Lower leg skin (tissue), 4 donors: ENCODE measurements at places on chromosomes 16 and 17. TPM values are rescaled to one million over a fixed set of nuclear protein-coding genes. Genes with fewer than 3 reads are reported as not detected.

Gene KRTAP9-8
- total RNA-seq: not detected

Gene BAHCC1
- 12.8 TPM for total RNA-seq

Gene KCNJ2
- 5.6 TPM for total RNA-seq

Gene C16orf86
- 10.4 TPM for total RNA-seq

Gene SPG7
- 90.9 TPM for total RNA-seq

Gene PCYT2
- total RNA-seq: 32.5 TPM

Gene KRTAP4-5
- not detected for total RNA-seq

Gene HOXB13
- total RNA-seq: 0.84 TPM

Gene MPV17L
- total RNA-seq: 15.4 TPM

Gene KCNH6
- total RNA-seq: 0.29 TPM

Gene CPHXL2
- total RNA-seq: not detected

Gene OR1A1
- total RNA-seq: not detected

DNA sequence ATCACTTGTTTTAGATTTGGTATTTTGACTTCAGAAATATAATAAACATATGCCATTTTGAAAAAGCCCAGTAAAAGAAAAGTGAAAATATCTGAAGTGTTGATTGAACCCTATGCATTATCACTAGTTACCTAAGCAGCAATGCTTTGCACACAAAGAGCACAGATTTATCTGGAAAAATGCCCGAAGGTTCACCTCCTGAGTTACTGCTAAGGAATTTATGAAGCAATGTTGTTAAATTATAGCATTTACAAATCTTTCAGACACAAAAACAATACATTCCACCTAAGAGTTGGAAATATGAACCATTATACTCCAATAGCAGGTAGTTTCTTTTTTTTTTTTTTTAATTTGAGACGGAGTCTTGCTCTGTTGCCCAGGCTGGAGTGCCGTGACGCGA, 38.9 kb upstream of the GHDC start:
- DNase-seq: no peak

DNA sequence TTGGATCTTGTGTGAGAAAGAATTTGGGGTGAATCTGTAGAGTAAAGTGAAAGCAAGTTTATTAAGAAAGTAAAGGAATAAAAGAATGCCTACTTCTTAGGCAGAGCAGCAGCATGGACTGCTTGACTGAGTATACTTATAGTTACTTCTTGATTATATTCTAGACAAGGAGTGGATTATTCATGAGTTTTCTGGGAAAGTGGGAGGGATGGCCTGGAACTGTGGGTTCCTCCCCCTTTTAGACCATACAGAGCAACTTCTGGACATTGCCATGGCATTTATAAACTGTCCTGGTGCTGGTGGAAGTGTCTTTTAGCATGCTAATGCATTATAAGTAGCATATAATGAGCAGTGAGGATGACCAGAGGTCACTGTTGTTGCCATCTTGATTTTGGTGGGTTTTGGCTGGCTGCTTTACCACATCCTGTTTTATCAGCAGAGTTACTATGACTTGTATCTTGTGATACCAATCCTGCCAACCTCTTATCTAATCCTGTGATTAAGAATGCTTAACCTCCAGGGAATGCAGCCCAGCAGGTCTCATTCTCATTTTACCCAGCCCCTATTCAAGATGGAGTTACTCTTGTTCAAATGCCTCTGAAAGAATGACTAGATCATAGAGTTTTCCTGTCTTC, 58.7 kb downstream of the HSD17B2 start:
- DNase-seq: no peak

- no peak for DNase-seq
These were observed 187.6 kb downstream of the KATNIP start for GRCh38 chr16:27737513-27737912.

DNA sequence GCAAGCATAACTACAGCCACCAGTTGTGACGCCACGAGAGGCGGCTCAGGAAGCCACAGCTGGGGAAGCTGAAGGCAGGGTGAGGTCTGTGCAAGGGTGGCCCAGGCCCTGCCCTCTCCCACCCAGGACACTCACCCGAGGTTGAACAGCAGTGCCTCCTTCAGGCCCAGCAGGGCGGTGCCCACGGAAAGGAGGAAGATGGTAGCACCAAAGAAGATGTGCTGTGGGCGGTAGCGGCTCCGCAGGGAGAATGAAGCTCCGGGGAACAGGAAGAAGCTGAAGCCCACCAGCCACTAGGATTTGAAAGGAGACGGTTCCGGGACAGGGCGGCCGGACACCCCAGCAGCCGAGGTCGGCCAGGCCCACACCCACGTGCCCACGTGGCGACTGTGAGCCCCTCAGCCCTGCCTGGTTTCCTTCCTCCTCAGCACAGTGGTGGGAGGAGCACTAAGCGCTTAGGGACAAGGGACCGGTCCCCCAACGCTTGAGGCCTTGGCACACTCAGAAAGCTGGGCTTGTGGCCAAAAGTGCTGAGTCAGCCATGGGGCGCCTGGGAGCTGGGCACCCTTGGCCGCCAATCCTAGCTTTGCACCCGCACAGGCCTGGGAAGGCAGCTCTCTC, 11.0 kb downstream of the CYB561 start:
- no peak for DNase-seq

- DNase-seq: no peak
These were observed 11.0 kb upstream of the PLCG2 start for GRCh38 chr16:81767987-81768592.

GRCh38 chr17:61411011-61411260, 11.3 kb downstream of the TBX2 start:
- no peak for DNase-seq

DNA sequence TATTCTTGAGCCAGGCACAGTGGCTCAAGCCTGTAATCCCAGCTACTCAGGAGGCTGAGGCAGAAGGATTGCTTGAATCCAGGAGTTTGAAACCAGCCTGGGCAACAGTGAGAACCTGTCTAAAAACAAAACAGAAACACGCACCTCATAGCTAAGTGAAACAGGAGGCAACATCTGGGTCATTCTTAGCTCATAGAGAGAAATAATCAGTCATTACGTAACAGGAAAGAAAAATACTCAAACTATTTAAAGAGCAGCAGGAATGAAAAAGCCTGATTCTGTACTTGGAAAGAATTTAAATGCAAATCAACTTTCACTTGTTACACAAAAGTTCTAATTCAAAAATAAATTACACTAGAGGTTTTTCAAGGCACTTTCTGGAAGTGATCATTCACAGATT, 17.2 kb downstream of the CHCT1 start:
- no peak for DNase-seq

GRCh38 chr17:80762076-80762475, 217.4 kb downstream of the RPTOR start:
- DNase-seq: no peak

GRCh38 chr16:27270349-27270748, 1.8 kb upstream of the NSMCE1 start:
- no peak for DNase-seq

GRCh38 chr17:27654654-27655524, 23.9 kb downstream of the LGALS9 start:
- peak; percentile 94 for DNase-seq

DNA sequence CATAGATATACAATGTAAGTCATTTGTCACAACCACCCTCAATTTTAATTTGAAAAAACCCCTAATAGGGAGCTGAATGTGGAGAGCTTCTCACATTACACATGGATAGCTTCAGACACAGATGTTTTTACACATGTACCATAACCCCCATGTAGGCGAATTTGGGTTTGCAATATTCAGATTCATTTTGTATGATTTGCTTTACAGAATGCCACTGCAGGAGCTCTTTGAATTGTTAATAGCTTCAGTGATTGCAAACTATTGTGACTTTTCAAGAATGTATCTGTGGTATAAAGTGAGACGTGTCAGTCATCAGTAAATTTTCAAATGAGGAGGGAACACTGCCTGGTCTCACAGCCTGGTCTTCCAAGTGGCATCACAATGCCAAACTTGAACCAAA, 112.6 kb upstream of the CACNG5 start:
- no peak for DNase-seq

DNA sequence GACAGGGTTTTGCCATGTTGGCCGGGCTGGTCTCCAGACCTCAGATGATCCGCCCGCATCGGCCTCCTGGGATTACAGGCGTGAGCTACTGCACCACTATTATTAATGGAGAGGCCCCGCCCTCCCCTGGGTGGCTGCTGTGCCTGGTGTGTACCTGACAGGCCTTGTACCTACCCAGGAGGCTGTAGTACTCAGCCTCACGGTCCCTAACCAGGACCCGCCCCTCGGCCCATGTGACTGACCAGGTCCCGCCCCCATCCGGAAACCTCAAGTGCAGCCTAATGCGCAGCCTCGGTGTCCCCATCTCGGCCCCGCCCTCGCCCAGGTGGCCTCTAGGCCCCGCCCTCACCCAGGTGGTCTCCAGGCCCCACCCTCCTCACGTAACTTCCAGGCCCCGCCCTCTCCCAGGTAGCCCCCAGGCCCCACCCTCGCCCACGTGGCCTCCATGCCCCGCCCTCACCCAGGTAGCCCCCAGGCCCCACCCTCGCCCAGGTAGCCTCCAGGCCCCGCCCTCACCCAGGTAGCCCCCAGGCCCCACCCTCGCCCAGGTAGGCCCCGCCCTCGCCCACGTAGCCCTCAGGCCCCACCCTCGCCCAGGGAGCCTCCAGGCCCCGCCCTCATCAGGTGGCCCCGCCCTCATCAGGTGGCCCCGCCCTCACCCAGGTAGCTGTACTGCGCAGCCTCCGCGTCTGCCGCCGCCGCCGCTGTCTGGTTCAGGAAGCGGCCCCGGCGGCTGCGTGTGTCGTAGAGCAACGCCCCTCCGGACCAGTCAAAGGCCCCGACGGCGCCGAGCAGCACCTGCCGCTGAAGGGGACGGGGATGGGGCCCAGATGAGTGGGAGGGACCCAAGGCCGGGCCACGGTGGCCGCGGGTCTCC, 31.0 kb downstream of the HASPIN start:
- DNase-seq: peak; percentile 96

DNA sequence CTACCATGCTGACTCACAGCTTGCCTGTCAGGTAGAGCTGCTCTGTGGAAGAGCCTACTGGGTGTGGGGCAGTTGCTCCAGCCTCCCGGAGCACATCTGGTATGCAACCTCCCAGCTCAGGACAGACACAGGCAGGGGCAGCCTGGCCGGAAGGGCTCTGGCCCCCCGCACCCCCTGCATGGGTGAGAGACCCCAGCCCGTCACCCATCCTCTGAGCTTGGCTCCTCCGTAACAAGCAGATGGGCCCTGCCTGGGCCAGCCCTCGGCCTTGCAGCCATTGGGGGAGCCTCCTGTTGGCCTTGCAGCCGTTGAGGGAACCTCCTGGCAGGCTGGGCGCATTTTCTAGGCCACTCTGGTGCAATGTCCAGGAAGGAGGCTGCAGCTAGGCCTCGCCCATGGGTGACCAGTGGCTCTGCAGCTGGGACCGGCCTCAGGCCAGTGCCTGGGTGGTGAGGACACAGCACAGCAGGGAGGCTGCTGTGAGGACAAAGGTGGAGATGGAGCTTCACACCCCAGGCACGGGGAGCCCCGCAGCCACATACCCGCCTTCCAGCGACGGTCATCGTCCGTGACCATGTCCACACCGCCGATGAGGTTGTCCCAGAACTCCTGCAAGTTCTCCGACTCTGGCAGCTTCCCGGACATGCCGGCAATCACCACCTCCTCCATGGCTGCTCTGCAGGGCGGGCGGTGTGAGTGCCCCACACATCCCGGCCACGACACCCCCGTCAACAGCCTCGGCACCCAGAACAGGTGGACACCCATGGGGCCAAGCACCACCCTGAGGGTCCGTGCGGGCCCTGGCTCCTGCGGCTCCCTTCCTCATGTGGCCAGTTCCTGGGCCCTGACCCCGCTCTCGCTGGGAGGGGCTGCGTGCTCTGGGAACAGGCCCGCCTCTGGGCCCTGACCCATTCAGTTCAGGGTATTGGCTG, 2.0 kb downstream of the FASN start:
- no peak for DNase-seq

- DNase-seq: no peak
These were observed 32.3 kb downstream of the SCNN1G start for GRCh38 chr16:23214796-23215195.

DNA sequence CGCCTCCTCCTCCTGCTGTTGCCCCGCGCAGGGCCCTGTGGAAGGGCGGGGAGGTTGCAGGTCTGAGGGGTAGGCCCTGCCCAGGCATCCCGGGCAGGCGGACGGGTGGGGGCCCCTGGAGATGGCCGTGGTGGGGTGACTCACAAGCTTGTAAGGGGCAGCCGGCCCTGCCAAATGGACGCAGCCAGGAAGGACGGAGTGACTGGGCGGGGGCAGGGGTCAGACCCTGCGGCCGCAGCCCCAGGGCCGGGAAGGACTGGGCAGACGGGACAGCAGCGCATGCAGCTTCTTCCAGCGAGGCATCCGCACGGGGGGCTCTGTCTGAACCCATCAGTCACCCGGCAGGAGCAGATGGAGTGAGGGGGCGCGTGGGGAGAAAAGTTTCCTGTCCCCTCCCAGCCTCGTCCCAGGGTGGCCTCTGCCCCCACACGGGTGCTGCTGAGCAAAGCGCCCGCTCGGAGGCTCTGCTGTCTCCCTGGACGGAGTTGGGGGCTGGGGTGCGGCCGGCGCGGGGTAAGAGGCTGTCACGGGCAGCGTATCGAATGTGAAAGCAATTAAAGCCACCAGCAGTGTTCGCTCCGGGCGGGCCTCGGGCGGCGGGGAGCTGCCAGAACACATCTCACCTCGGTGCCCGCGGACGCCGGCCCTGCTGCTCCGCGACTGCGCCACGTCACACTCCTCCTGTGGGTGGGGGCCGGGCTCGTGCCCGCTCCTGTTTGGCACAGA, 5.4 kb upstream of the PRR35 start:
- DNase-seq: no peak

- DNase-seq: no peak
These were observed 480 bp downstream of the TXNL4B start for GRCh38 chr16:72092832-72093447.
